Activated naive CD4-positive, alpha-beta T cell (primary cell): ENCODE measurements at places on chromosomes 6 and 20.

DNA sequence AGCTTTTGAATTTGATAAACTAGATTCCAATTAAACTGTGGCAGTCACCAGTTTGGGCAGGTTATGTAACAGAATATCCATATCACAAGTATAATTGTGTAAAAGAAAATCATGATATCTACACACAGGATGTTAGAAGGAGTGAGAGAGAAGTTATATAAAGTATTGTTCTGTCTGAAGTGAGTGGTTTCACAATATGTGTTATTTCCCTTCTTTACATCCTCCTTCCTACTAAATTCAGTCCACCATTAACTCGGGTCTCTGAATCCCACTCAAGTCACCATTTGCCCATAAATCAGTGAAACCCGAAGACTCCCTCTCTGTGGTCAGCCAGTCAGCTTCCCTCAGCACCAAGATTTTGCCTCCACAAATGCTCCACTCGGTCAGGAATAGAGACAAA, 796 bp downstream of the HLA-DQB1 start:
- DNase-seq: no peak

DNA sequence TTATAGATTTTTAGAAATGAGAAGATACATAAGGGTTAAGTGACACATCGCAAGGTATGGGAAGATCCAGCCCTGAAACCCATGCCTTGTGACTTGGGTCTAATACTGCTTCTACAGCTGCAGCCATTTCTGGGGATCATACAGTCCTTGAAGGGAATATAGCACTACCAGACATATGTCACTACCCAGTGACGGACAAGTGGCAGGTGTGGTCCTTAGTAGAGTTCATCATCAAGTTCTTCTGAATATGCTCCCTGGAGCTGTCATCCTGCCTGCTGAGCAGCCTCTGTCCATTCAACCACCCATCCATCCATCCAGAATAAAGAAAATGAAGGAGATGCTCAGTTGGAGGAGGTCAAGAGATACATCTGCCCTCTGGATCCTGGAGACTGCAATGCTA, 118.6 kb upstream of the ASF1A start:
- DNase-seq: no peak

- no peak for DNase-seq
Observed at GRCh38 chr6:166644681-166645080, 17.6 kb upstream of the RPS6KA2 start.

DNA sequence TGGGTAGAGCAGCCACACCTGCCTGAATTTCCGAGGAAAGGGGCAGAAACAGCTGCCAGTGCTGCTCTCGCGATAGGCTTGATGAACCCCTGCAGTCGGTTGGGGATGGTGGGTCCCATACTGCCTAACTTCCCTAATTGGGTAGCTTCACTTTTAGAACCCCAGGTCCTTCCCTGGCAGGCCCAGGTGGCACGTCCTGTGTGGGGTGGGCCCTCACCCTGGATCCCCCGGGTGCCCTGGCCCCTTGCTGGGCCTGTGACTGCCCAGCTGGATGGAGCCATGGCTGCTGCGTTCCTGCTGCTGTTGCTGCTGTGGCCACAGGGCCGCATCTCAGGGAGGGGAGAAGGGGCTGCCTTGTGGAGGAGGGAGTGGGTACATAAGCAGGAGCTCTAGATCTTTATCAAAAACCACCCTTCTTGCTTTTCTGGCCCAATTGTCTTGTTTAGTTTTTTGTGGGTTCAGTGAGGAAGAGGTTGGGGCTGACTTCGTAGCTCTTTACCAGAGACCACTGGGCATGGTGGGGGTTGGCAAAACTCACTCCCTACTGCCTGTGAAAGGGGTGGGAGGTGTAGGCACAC, 19.2 kb downstream of the TREML4 start:
- no peak for DNase-seq

DNA sequence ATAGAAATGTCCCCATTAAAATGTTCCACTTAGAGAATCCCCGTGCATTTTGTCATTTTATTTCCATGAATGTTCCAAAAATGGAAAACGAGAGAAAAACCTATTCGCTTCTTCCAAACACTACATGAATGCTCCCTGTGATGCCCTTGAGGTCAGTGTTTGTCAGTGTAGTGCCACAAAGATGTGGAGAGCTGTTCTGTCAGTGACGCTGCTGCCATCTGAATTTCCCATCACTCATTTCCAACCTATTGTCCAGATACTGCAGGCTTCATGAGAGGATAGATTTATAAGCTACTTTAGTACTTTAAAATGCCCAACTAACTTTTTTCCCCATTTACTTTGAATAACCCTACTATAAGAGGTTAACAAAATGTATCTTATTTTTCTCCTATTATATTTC, 335.8 kb downstream of the CDKAL1 start:
- no peak for DNase-seq

DNA sequence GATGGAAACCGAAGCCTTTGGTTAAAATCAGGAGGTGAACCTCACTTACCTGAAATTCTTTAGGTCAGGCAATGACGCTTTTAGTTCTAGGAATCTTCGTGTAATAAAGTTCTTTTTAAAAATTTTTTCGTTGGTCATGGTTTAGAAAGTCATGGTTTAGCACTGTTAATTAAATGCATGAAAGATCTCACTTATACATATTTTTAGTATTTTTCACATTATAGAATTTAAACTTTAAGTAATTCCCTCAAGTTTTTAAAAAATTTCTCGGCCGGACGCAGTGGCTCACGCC, 1.1 kb downstream of the DSE start:
- no peak for DNase-seq

DNA sequence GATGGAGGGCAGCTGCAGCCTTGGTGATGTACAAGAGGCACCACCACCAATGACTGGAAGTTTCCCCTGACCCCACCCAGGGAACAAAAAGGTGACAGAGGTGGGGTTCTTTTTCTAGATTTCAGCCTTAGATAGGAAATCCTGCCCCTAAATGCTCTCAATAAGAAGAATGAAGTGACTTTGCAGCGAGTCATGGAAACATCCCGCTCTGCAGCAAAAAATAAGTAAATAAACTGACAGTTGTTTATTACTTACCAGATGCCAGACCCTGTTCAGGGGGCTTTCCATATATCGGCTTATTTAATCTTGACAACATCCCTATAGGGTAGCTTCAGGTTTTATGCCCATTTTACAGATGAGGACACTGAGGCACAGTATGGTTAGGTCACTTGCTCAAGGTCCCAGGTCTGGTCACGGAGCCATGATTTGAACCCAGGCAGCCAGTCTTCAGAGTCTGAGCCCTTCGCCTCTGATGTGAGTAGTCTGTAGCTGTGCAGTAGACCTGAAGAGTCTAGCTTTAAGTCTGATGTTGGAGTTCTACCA, 19.2 kb downstream of the C6orf89 start:
- no peak for DNase-seq

DNA sequence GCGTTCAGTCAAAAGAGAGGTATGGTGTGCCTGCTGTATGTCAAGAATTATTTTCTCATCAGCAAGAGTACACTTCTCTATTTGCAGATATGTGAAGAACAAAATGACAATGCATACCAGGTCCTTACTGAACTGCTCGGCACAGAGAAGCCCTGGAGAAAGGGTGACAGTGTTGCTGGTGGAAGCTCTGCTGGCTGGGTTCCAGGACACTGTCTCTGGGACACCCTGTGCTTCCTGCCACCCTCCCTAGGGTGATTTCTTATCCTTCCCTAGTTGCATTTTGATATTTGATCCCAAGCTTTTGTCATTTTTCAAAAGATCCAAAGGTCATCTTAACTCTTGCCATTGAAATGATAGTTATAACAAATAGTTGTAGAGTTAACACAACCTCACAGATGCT, 8.3 kb upstream of the CST5 start:
- no peak for DNase-seq

- DNase-seq: no peak
Observed at GRCh38 chr6:102813489-102814275, 1420.2 kb downstream of the GRIK2 start.

GRCh38 chr6:112683106-112683505, 336.0 kb downstream of the RFPL4B start:
- DNase-seq: no peak

- no peak for DNase-seq
Observed at GRCh38 chr20:39967806-39968205, 721.2 kb downstream of the MAFB start.

- DNase-seq: no peak
Observed at GRCh38 chr6:129368970-129369369, 341.0 kb downstream of the ARHGAP18 start.

DNA sequence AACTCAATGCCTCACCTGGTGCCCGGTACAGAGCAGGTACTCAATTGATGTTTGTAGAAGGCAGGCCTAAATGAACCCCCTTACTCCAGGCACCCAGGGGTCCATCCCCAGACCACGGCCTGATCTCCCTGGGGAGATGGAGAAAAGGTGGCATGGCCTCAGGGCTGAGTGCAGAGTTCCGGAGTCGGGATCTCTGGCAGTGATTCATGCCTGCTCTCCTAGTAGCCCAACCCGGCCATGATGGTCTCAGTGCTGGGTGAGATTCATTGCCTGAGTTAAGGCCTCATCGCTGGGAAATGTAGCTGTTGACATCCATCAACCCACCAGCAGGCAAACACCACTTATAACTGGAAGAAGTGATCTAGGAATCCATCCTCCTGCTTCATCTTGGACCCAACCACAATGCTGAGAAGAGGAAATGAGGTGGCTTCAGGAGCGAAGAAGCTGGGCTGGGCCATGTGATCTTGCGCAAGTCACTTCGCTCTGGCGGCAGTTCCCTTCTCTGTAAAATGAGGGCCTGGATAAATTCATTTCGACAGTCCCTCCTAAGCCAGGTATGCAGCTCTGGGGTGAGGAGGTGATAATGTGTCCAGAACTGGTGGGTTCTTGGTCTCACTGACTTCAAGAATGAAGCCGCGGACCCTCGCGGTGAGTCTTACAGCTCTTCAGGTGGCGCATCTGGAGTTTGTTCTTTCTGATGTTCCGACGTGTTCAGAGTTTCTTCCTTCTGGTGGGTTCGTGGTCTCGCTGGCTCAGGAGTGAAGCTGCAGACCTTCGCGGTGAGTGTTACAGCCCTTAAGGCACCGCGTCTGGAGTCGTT, 24.7 kb downstream of the ETV7 start:
- DNase-seq: no peak

GRCh38 chr6:167819576-167819975, 7.1 kb upstream of the AFDN start:
- DNase-seq: no peak

DNA sequence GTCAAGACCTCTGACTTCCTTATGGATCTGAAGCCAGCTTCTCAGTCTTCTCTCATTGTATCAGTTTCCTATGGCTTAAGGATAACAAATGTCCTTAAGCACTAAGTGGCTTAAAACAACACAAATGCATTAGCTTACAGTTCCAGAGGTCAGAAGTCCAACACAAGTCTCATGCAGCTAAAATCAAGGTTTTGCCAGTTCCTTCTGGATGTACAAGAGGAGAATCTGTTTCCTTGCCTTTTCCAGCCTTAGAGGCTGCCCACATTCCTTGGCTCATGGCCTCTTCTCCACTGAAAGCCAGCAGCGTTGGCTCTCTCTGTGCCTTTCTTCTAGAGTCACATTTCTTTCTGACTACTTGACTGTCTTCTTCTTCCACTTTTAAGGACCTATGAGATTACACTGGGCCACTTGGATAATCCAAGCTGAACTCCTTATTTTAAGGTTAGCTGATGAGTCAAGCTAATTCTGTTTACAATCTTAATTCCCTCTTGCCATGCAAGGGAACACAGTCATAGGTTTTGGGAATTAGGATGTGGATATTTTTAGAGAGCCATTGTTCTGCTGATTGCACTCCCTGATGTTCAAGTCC, 179.0 kb downstream of the BCAS1 start:
- DNase-seq: no peak

- DNase-seq: no peak
Observed at GRCh38 chr6:33073431-33073871, at the start of gene HLA-DPA1. HLA-DPA1 (minus strand) TSS chr6:33073649.

DNA sequence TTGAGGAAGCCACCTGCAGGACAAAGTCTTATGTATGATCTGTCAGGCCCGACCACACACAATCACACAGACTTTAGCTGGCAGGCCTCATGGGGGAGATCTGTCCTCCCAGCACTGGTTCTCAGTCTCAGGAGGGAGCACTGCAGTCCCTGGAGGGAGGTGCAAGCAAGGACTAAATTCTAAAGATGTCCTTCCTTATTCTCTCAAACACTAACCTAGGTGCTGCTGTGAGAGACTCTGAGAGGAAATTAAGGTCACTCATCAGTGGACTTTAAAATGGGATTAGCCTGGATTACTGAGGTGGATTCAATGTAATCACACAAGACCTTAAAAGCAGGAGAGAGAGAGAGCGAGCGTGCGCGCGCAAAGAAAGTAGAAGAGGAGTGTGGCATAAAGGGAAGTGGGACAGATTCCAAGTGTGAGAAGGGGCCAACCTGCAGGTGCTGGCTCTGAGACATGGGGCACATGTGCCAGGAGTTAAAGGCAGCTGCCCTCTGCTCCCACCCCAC, 14.3 kb downstream of the GLO1 start:
- no peak for DNase-seq

DNA sequence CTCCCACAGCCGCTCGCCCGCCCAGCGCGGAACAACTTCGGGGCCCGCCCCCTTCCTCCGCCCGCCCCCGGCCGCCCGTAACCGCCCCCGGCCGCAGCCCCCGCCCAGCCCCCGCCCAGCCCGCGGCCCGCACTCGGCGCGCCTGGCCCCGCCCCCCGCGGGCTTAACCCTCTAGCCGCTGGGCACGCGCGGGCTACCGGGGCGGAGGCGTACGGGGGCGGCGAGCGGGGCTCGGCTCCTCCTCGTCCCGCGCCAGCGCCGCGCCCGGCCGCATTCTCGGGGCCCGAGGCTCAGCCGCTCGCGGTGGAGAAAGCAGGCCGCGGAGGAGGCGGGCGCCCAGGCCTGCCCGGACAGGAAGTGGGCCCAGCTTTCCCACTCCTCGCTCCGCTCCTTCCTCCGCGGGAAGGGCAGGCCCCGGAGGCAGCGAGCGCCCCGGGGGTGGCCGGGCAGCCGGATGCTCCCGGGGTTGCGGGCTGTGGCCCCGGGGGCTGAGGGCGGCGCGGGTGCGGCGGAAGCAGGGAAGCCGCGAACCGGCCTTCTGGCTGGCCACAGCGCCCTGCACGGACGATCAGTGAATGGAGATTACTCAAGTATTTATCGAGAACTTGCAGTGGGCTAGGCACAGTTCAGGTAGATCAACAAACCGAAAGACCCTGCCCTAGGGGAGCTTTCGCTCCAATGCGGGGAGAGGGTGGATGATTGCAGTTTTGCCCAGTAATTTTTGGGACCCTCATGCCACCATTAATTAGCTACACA, at the start of gene TRAM2:
Gene TRAM2 (minus strand): TSS at position 39 of the 756 bp plus-strand sequence. CDS start 145 bp downstream, outside the sequence.
- DNase-seq: peak; percentile 29
